Stimulated activated CD4-positive, alpha-beta T cell treated with anti-CD3 and anti-CD28 coated beads, Interleukin-15, amount 100 ng/mL, for 1 hour (primary cell): ENCODE measurements at places on chromosomes 13 and 19.

- DNase-seq: no peak
Measured at GRCh38 chr13:84662491-84662890, 780.2 kb upstream of the SLITRK1 start.

GRCh38 chr13:36382030-36382429 is 35.8 kb upstream of the SPART start:
- DNase-seq: no peak

GRCh38 chr19:7914598-7915045 is at the start of gene TGFBR3L:
Gene TGFBR3L, plus strand, starts transcription at chr19:7914830.
- DNase-seq: no peak

- DNase-seq: no peak
Measured at GRCh38 chr19:30719999-30720345, 347.8 kb downstream of the ZNF536 start.

GRCh38 chr13:110331362-110331761 is 24.3 kb downstream of the COL4A2 start:
- DNase-seq: no peak

DNA sequence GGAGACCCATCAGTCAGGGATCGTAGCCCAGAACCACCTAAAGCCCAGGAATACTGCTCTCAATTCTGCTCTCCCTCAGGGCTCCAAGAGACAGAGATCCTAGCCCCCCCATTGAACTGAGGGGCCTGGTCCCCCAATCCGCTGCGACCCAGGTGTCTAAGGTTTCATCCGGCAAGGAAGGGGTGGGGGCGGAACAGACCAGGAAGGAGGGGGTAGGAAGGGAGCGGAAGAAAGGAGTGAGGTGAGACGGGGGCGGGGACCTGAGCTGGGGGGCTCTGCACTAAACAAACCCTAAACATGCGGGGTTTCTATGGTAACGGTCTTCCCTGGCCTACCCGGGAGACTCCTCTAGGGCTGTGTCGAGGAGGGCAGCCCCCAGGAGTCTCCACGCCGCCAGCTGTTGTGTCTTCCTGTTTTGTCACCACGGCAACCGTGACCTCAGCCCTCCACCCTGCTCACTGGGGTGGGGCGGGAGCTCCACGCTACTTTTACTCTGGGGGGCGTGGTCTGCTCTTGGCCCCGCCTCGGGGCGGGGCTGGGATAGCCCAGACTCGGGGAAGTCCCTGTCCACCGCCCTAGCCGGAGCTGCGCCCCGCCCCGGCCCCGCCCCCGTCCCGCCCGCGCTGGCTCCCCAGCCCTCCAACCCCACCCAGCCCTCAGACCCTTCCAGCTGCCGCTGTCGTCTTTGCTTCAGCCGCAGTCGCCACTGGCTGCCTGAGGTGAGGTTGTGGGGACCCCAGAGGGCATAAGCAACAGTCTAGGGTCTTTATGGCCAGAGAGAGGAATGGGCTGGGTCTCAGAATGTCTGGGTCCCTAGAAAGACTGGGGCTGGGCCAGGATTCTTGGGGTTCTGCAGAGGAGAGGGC is at the start of gene MYADM:
MYADM (plus strand) TSS at position 659 of the 866 bp plus-strand sequence. CDS start 5,647 bp downstream, outside the sequence.
- DNase-seq: peak; percentile 100
